Activated CD4-positive, alpha-beta T cell treated with anti-CD3 and anti-CD28 coated beads, Interleukin-2, amount 50 U/mL, for 16 hours (primary cell): ENCODE measurements at places on chromosomes 4 and X.

- DNase-seq: no peak
Measured at GRCh38 chr4:27154706-27155105, 294.1 kb downstream of the STIM2 start.

DNA sequence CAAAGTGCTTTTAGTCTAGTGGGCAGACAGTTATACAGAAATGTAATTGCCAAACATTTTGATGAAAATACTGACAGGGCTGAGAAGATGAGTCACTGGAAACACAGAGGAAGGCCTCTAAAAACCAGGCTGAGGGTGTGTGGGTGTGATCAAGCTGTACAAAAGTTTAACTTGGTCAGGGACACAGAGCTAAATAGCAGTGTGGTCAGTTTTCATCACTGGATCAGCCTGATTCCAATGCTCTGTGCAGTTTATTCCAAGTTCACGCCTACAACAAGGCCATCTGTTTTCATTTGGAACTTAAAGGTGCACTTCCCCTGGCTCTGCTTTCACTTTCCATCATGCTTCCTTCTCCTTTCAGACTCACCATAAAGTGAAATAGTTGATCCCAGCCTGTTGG, 10.6 kb downstream of the CENPVL3 start:
- DNase-seq: no peak

- DNase-seq: no peak
Measured at GRCh38 chr4:123587983-123588494, 191.4 kb downstream of the SPRY1 start.

GRCh38 chr4:105495667-105496066, 21.8 kb upstream of the PPA2 start:
- no peak for DNase-seq

GRCh38 chr4:107734120-107734519, 14.1 kb upstream of the PAPSS1 start:
- peak; percentile 5 for DNase-seq

- DNase-seq: no peak
Measured at GRCh38 chr4:106160560-106160959, 155.4 kb downstream of the TBCK start.

- DNase-seq: no peak
Measured at GRCh38 chr4:4311193-4311592, 21.1 kb downstream of the ZBTB49 start.

DNA sequence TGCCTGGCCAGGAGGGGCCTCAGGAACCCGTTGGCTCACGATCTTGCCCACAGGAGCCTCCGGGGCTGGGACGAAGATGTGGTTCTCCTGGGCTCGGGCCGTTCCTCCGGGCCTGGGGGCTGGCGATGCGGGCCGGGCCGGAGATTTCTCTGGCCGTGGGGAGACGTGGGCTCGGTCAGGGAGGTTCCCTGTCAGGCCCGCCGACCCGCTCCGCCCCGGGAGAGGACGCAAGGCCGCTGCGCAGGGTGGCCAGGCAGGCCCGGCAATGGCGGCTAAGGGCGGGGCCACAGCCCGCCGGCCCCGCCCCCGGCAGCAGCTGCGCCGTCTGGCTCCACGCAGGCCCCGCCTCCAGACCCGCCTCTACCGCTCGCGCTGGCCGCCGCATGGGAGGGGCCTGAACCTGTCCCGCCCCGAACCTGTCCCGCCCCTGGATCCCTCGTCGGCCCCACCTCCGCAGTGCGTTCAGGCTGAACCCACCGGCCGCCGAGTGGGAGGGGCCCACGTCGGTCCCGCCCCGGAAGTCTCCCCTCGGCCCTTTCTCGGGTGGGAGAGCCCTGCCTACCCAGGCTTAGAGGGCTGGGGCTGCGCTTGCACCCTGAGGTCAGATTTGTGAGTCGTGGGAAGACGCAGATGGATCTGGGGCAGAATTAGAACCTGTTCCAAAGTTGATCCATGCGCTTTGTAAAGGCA, at the start of gene FAM3A:
Gene FAM3A, minus strand, starts transcription at position 267 of the 690 bp plus-strand sequence. CDS start 460 bp downstream, outside the sequence.
- peak; percentile 95 for DNase-seq

DNA sequence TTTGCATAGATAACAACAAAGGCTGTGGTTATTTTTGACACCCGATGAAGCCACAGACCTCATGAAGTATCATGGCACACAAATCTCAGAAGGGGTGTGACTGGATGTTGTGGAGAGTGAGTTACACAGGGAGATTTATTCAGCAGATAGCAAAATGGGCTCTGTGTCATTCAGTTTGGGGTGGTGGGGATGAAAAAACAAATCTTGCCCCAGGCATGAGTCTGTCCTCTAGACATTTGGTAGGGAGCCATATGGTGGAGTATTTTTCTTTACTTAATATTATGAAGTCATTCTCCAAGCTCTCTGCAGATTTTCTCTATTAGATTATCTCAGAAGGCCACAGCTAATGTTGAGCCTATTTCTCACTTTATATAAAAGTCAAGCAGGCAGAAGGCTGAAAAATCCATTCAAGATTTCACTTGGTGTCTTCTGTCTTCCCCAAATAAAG, 277.1 kb upstream of the TENM3 start:
- peak; percentile 1 for DNase-seq

GRCh38 chr4:113449410-113449974, 312.0 kb downstream of the CAMK2D start:
- DNase-seq: no peak

DNA sequence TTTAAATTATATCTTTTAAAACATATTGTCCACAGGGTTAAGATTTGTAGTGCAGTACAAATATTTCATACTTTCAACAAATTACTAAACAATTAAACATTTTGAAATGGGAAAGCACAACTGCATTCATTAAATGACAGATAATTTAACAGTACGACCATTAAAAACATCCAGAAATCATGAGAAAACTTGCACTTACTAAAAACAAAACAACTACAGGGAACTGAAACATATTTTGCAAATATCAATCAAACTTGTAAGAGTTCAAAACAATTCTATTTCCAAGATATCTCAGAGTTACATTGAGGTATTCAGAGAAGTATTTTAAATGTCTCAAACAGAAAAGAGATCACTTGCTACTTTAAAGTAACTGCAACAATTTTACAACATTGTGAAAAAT, 478.5 kb upstream of the PCDH10 start:
- no peak for DNase-seq

DNA sequence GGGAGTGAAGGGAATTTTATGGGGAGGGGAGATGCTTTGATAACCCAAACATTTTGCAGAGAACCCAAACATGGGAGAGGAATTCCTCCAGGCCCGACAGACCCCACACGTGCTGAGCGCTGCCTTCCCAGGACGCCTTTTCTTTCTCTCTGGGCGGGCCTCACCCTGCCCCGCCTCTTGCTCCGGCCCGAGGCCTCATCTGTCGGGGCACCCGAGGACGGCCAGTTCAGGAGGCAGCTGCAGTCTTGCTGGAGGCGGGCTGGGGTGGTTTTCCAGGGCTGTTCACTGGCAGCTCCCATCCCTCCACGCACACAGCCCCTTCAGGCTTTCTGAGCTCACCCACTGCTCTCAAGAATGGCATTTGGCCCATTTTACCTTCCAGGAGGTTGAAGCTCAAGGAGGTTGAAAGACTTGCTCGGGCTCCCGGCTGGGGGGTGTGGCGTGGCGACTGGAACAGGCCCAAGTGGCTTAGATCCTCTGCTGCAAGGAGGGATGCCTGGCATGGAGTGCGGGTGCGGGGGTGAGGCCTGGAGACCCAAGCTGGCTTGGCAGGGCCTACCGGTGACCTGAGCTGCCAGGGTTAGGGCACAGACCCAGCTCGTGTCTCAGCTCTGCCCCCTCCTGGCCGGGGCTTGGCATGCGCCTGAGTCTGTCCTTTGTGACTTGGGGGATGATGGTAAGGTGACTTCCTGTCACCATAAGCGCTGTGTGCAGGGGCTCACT, 99.2 kb downstream of the PSAPL1 start:
- peak; percentile 73 for DNase-seq

- DNase-seq: no peak
Measured at GRCh38 chrX:119775517-119776238, 15.8 kb downstream of the RPL39 start.

DNA sequence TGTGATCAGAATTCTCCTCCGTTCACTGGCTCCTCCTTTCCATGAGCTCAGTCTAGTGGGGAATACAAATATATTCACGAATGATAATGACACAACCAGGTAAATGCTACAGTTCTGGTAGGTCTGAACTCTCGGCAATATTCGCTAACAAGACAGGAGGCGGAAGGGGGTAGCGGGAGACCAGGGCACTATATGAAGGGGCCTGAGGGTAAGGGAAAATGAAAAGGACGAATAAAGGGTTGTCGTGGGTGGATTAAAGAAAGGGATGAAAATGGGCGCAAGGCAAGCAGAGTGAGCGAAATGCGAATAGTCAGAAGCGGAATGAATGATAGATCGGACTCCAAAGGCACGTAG, 743 bp downstream of the NKAP start:
- no peak for DNase-seq

GRCh38 chr4:175271010-175271630, 353.0 kb downstream of the ADAM29 start:
- DNase-seq: no peak

- no peak for DNase-seq
Measured at GRCh38 chr4:125801373-125801772, 486.6 kb downstream of the FAT4 start.

GRCh38 chrX:72020788-72021187, 110.1 kb downstream of the NHSL2 start:
- peak; percentile 6 for DNase-seq

- no peak for DNase-seq
Measured at GRCh38 chr4:27096142-27096824, 235.6 kb downstream of the STIM2 start.

DNA sequence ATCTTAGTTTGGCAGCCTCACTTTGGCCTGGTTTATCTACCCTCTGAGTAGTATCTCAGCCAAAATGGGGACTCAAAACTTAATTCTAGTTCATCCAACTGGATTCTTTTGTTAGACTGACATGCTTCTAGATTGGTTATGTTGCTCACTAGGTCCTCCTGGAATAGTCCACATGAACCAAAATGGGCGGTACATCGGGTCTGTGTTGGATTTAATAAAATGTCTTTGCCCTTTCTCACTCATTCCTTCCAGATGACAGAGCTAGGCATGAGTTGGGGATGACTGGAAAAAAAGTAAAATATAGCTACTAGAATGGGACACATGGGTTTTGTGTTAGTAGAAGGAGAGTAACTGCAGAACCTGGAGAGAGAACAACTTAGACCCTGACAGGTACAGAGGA, 247.9 kb downstream of the CCSER1 start:
- no peak for DNase-seq

GRCh38 chr4:8507196-8507570, 66.6 kb downstream of the TRMT44 start:
- no peak for DNase-seq
